ENCODE measurements at places on chromosomes 12 and 14. TPM values are rescaled to one million over a fixed set of nuclear protein-coding genes. Genes with fewer than 3 reads are reported as not detected.

Gene B3GNT4
- not detected for total RNA-seq

Gene KRR1
- total RNA-seq, result 36.4 TPM

Gene ACSM4
- not detected for total RNA-seq

Gene DNAH10
- 0.33 TPM for total RNA-seq

GRCh38 chr12:121241156-121241970, 31.4 kb downstream of the P2RX4 start:
- H3K27me3 ChIP-seq, result no peaks in the 10 kb centered on the region
- no peaks in the 10 kb centered on the region for H3K36me3 ChIP-seq
- H3K4me3 ChIP-seq, result peak overlapping the region; percentile 46
- H3K27ac ChIP-seq, result peak overlapping the region; percentile 84

Gene ABHD4
- 25.2 TPM for total RNA-seq
